CD4-positive, alpha-beta T cell treated with Interleukin-15 for 4 hours (primary cell): ENCODE measurements at places on chromosomes 5 and 9.
A peak's percentile ranks its signal among the peaks of the same experiment; 100 is the strongest.

- no peak for DNase-seq
Observed at GRCh38 chr5:179370490-179371120, 25.3 kb upstream of the ADAMTS2 start.

GRCh38 chr5:140571105-140571504 is 6.5 kb downstream of the SLC35A4 start:
- DNase-seq = no peak

GRCh38 chr5:92505925-92506324 is 1075.1 kb downstream of the NR2F1-AS1 start:
- DNase-seq = no peak

GRCh38 chr5:118968406-118968911 is 19.9 kb downstream of the DTWD2 start:
- DNase-seq = no peak

DNA sequence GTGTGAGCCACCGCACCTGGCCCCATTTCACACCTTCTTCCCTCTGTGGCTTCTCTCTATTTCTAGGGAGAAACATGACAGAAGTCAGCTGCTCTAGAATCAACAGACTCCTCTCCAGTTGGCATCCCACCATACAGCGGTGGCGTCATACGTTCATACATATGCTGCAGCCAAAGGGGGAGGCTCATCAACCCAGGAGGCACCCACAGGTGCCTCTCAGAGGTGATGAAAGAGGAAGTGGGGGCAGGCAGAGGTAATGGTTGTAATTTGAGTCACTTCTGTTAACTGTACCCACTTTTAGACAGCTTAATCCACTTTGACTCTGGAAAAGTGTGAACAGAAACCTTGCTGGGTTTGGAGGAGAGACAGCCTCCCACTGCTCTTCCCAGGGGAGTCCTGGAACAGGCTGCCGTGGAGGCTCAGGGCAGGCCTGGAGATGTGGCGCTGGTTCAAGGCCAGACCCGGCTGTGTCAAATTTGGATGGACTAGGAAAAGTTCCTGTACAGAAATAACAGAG is 47.3 kb upstream of the SUB1 start:
- peak; percentile 55 for DNase-seq

- DNase-seq = no peak
Observed at GRCh38 chr5:45101146-45101545, 292.4 kb downstream of the MRPS30 start.

- DNase-seq = no peak
Observed at GRCh38 chr5:39657943-39658342, 233.2 kb upstream of the DAB2 start.

DNA sequence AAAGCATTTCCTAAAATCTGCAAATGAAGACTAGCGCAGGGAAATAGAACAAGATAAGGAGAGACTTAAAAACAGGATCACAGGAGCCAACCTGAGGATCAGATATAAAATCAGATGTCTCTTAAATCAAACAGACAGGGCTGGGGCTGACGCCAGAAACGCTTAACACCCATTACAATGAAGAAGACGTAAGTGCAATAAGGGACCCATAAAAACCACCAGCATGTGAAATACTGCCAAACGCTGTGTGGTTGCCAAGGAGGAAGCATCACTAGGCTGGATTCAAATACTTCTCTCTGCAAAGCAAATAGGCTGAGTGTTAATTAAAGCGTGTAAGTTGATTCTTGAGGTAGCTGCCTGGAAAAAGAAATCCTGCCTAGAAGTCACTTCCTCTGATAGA is 74.4 kb upstream of the ATP10B start:
- no peak for DNase-seq

DNA sequence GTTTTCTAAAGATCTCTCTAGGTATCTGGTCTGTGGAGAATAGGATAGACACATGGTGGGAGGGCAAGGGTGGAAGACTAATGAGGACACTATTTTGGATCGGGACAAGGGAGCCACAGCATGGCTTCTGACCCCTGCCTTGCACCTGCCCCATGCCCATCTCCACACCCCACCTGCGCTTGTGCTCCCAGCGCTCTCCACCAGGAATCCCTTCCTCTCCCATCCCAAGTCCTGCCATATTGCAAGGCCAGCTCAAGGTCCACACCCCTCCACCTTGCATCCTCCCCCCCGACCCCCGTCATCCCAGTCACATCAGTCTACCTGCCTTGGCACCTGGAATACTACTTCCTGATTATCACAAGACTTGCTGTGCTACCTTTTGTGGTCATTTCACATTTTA is 44.2 kb upstream of the RETREG1 start:
- DNase-seq = no peak

- DNase-seq = no peak
Observed at GRCh38 chr9:77588271-77588937, 59.7 kb downstream of the GNA14 start.

DNA sequence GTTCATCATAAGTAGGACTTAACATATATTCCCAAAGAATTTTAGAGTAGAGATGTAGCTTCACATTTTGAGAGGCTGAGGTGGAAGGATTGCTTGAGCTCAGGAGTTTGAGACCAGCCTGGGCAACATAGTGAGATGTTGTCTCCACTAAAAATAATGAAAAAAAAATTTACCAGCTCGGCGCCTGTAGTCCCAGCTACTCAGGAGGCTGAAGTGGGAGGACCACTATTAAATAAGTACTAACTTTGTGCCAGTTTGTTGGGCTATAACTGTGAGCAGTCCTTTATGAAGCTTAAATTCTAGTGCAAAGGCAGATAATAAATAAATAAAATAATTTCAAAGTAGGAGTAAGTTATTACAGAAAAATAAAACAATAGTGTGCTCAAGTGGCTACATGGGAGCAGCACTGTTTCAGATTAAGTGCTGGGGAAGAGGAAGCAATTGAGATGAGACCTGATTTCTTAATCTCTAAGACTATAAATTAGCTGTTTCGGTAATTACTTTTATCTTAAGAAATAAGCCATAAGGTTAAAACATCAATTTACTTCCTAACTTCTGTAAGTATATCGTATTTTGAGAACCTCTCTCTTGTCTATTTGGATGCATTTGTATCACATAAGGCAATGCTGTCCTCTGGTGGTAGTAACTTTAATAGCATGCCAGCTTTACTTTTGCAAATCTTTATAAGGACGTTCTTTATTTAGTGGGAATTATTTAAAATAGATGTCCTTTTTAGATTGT is 98.9 kb downstream of the CSNK1G3 start:
- peak; percentile 65 for DNase-seq

DNA sequence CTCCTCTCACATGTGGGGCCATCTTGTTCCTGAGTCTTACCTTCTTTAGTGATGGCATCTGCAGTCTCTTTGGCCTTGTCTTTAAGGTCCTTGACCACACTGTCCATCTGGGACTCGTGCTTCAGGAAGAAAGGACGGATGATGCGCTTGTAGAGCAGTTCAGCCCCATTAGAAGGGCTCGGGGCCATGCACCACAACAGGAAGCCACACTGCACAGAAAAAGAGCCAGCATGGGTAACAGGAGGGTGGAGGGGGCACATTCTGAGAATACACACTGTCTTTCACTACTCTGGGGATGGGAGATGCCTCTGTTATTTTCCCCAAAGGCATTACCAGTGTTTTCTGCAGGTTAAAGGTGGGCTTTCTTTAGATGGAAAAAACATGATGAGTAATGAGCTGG is 25.9 kb downstream of the SRP19 start:
- peak; percentile 53 for DNase-seq

DNA sequence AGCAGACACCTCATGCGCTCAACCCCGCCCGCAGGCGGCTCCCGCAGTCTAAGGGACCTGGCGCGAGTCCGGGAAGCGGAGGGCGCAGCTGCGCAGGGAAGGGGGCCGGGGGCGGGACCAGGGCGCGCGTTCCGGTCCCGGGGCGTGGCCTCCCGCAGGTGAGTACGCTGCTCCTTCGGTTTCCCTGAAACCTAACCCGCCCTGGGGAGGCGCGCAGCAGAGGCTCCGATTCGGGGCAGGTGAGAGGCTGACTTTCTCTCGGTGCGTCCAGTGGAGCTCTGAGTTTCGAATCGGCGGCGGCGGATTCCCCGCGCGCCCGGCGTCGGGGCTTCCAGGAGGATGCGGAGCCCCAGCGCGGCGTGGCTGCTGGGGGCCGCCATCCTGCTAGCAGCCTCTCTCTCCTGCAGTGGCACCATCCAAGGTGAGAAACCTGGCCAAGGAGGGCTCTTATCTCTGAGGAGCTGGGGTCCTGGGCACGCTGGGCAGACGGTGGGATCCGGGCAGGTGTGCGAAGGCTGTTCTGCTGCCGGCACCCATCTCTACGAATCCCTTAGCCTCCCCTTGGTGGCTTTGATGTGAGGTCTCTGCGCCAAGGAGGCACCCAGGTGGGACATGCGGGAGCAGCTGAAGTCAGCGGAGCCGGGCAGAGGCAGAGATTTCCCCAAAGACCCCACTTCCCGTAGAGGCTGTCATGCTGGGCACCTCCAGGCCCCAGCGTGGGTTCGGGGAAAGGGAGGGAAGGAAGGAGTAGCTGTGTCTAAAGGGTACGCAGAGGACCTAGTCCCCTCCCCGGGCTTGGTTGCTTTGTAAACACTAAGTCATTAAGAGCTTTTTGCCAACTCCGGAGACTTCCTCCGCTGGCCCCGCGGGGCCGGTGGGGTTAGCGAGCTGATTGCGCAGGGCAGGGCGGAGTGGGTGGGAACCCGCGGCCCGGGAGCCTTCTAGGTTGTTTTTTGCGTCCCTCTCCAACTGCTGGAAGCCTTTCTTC is at the start of gene F2RL1:
Gene F2RL1 (plus strand): TSS at position 187 of the 988 bp plus-strand sequence. CDS start 153 bp downstream, at position 340.
- DNase-seq = peak; percentile 40

DNA sequence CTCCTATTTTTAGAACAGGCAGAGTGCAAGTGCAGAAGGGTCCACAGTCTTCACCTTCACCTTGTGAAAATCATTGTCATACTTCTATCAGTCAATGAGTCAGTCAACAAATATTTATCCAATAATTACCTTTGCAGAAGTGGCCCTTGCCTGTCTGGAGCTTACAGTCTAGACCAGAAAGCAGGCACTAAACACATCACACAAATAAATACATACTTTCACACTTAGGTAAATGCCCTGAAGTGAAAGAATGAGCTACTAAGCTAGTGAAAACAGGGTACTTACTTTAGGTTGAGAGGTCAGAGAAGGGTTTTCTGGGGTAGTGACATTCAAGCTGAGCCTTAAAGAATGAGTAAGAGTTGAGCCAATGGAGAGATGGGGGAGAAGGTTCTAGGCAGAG is 421.9 kb upstream of the ADAMTSL1 start:
- no peak for DNase-seq
